ENCODE measurements at places on chromosomes 1 and 21.

- DNase-seq: no peak
These were observed 129.1 kb downstream of the S1PR1 start for GRCh38 chr1:101365878-101366277.

- no peak for DNase-seq
These were observed 564 bp downstream of the CTPS1 start for GRCh38 chr1:40980068-40980452.

DNA sequence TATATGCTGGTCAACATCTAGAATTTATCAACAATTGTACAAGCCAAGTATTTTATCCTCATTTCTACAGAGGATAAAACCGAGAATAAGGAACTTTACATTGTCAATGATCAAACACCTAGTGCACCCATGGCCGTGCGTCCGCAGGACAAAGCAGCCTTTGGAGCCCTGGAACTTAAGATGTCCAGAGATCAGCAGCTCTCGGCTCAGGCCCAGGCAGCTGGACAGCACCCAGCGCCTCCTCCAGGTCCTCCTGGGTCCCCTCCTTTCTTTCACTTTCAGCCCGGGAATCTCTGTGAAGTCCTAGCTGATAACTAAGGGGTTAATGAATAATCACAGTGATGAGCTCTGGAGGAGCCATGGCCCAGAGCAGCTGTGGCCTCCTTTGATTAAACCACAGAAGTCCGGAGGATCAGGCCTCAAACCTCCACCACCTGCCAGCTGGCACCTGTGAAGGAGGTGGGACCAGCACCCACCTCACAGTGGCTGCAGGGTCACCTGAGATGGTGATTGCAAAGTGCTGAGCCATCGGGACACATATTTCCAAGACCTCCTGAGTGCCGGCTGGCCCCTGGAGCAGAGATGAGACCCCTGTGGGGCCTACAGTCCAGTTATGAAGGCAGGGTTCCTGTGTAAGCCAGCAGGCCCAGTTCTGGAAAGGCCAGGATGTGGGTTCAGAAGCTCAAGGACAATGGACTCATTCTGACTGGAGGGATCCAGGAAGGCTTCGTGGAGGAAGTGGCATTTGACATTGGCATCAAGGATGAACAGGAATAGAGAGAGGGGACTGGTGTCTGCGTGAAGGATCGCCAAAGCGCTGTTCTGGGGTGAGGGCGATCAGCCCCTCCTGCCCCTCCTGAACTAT is 11.6 kb upstream of the SAMD11 start:
- DNase-seq: no peak

DNA sequence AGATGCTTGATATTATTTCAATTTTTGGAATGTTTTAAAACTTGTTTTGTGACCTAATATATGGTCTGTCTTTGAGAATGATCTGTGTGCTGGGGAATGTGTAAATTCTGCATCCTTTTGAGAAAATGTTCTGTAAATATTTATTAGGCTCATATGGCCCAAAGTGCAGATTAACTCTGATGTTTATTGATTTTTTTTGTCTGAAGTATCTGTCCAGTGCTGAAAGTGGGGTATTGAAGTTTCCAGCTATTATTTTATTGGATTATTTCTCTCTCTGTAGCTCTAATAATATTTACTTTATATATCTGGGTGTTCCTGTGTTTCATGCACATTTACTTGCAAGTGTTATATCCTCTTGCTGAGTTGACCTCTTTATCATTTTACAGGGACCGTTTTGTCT is 1397.2 kb downstream of the PLA2G4A start:
- DNase-seq: no peak

GRCh38 chr1:206634365-206635079 is 814 bp upstream of the DYRK3 start:
- peak; percentile 72 for DNase-seq

DNA sequence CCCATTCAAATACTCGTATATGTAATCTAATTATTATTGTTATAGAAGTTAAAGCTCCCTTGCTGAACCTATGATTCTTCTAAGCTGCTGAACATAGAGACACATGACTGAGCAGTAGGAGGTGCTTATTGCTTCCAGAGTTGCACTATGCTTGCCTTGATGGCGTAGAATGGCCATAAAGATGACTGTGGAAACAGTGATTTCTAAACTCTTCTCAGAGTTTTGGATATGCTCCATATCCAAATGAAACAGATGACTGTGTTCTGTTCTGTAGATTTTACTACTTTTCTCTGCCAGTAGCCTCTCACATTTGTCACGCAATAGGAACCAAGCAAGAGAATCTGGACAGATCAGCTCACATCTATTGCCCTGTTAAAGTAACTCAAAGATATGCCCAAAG is 88.1 kb upstream of the CACYBP start:
- no peak for DNase-seq

GRCh38 chr1:181425566-181425965 is 57.8 kb upstream of the CACNA1E start:
- DNase-seq: no peak

GRCh38 chr1:117600966-117601365 is 4.9 kb upstream of the TENT5C start:
- no peak for DNase-seq

DNA sequence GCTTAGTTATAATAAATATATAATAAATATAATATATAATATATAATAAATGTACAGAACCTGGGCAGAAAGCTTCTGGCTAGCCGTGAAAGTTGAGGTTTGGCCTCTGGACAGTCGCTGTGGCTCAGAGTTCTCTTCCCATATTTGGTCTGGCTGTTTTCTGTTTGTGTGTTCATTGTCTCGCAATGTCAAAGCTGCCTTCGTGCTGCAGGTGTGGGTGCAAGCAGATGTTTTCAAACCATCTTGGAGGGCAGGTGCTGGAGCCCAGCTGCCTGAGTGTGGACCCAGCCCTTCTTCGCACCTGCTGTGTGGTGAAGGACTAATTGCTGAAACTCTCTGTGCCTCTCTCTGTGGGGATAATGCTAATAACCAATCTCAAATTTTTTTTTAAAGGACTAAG is 3.6 kb upstream of the CSTB start:
- DNase-seq: no peak

GRCh38 chr1:89887270-89887669 is 66.4 kb downstream of the LRRC8D start:
- no peak for DNase-seq

GRCh38 chr1:32199043-32199716 is 1.2 kb upstream of the CCDC28B start:
- DNase-seq: no peak

DNA sequence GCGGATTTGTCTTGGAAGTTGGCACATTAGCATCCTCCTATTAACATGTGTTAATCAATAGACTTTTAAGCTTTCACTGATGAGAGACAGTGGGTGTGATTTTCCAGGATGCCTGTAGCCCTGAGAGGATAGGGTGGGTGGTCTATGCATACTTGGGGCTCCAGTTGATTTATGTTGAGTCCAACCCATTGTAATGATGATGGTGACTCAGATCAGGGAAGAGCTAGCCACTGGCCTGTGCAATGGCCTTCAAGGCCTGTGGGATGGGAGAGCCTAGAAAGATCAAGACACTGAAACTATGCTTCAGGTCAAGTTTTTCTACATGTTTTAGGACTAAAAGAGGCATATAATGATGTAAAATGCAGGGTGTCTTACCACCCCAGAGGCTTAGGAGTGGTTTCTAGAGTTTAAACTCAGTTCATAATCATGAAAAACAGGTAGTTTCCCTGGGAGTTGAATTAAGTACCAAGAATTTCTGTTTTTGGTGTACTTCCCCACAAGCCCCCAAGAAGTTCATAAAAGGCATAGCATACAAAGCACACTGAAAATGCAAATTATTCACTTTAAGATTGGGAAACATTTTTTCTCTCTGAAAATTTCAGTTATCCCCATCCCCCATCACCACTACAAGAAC is 19.9 kb downstream of the BEND5 start:
- DNase-seq: no peak

DNA sequence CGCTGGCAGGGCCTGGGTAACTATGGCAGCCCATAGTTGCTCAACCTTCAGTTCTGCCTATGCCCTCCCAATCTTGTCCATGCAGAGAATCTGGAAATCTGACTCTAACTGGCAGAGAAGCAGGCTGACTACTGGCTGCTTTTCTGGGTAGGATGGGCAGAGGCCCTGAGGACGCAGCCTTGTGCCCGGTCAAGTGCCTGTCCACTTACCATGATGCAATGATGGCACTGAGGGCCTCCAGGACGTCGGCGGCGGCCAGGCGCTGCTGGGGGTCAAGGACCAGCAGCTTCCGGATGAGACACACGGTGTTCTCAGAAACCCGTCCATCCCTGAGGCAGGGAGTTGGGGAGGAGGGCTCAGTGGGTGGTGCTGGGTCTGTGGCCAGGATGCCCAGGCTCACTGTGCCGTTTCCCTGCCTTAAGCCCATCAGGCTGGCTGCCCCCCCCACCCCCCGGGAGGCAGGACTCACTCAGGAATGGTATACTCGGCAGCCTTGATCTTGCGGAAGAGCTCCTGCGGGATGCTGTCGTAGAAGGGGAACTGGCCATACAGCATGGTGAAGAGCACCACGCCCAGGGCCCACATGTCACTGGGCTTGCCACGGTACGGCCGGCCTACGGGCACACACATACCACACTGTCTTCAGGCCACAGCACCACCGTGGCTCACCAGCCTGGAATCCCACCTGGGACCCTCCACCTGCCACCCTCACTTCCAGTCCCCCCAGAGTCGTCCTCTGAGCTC is 20.4 kb upstream of the EVA1B start:
- DNase-seq: no peak

DNA sequence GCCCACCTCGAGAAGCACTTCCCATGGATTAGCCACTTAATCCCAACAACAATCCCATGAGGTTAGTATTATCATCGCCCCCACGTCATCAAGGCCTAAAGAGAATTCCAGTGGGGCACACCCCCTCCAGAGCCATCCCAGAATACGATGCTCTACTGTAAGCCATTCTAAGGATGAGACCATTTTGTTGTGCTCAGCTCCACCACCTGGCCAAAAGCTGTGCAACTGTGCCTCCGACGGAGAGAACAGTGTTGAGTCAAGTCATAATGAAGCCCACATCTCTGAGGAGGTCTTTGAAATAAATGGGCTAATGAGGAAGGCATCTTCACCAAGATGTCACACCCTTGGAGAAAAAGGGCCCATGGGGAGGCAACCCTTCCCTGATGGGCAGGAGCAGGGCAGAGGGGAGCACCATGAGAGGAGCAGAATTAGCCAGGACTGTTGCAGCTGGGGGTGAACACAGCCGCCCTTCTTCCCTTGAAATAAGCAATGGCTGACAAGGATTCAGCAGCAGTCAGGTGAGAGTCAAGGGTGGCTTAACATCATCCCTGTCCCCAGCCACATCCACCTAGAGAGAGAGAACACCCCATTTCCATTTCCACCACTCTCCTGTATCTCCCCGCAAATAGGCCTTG is 14.6 kb downstream of the SYF2 start:
- DNase-seq: no peak

- no peak for DNase-seq
These were observed 493.2 kb downstream of the PTPRC start for GRCh38 chr1:199132006-199132405.

DNA sequence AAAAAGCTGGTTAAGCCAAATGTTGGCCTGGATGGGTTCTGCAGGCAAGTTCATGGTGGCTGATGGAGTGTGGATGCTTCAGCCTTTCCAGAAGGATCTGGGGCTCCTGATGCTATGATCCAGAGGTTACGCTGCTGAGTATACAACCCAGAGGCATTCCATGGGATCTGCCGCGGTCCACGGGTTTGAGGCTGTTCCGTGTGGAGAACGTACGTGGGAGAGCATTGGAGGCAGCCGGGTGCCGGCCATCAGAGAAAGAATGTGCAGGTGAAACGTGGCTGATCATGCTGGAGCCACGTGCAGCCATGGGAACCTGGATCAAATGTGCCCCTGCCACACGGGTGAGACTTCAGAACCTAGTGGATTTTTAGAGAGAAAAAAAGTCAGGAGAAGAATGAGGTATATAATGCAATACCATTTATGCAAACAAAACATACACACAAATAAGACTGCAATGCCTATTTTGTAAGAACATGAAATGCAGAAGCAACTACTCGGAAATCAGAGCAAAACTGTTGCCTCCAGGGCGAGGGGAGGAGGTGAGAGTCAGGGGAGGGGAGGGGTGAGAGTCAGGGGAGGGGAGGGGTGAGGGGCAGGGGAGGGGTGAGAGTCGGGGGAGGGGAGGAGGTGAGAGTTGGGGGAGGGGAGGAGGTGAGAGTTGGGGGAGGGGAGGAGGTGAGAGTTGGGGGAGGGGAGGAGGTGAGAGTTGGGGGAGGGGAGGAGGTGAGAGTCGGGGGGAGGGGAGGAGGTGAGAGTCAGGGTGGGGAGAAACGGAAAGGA is 116.5 kb upstream of the C1orf174 start:
- DNase-seq: no peak

DNA sequence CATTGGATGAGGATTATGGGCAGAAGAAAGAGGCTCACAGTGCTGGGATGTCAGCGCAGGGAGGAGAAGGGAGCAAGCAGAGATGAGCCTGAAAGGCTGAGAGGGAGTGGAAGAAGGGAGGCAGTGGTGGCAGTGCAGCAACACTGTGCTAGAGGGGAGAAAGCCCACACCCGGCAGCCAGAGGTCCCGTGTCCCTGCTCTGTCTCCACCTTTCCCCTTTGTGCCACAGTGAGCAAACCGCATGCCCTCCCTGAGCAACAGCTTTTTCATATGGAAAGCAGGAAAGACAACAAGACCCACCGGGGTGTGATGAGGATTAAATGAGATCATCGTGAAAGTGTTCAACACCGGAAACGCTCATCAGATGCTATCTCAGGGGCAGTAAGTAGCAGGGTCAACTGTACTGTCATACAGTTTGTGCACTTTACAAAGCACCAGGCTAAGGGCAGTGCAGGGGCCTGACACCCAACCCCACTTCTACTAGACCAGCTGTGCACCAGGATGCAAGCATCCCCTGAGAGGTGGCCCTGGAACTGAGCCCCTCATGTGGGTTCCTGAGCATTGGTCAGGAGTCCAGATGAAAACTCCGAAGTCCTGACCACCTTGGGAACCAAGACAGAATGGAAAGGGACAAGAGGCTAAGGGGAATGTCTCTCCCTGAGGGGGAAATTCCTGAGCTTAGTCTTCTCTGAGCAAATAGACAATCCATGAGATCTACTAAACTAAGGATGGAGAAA is 9.1 kb downstream of the NHLH1 start:
- no peak for DNase-seq

- no peak for DNase-seq
These were observed 49.8 kb downstream of the NFASC start for GRCh38 chr1:204920511-204920910.

DNA sequence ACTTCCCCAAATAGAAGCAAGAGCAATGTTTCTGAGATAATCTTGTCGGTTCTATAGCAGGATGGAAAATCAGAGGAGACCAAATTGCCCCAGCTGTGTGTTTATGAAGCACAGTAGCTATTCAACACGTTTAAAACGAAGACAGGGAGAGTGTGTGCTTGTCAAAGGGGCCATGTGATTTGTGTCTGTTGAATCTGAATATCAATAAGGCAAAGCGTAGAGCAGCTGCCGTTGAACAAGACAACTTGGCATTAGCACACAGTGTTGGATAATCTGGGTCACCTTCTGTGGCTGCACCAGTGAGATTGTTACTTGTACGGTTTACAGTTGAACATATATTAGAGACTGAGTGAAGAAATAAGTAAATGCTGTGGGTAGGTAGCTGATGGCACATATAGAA is 1.0 kb downstream of the CRB1 start:
- DNase-seq: no peak

- no peak for DNase-seq
These were observed 893.4 kb upstream of the ADGRL4 start for GRCh38 chr1:79899914-79900313.
